ELR (cell line): ENCODE measurements at places on chromosomes 3 and 15.

GRCh38 chr15:70160803-70161565 is 63.3 kb upstream of the TLE3 start:
- no peak for DNase-seq

- peak; percentile 91 for DNase-seq
Observed at GRCh38 chr3:113231391-113231790, 20.0 kb downstream of the BOC start.

GRCh38 chr15:60903211-60903610 is 325.9 kb downstream of the RORA start:
- no peak for DNase-seq

- DNase-seq: no peak
Observed at GRCh38 chr3:189897406-189897805, 223.3 kb downstream of the P3H2 start.

DNA sequence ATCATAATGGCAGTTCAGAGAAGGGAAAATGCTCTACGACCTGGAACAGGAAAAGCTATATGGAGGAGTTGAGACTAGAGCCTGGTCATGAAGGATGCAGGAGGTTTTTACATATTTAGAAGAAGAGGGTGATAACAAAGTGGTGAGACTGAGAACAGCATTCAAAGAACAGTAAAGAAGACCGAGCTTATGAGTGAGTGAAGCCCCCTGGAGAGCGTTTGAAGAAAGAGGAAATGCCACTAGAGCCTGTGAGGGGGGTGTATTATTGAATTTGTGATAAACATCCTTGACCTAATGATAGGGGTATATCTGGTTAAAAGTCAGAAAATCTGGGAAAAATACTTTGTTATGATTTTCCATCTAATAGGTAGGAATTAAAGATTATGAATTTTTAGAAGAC is 4.2 kb downstream of the PARP9 start:
- no peak for DNase-seq

DNA sequence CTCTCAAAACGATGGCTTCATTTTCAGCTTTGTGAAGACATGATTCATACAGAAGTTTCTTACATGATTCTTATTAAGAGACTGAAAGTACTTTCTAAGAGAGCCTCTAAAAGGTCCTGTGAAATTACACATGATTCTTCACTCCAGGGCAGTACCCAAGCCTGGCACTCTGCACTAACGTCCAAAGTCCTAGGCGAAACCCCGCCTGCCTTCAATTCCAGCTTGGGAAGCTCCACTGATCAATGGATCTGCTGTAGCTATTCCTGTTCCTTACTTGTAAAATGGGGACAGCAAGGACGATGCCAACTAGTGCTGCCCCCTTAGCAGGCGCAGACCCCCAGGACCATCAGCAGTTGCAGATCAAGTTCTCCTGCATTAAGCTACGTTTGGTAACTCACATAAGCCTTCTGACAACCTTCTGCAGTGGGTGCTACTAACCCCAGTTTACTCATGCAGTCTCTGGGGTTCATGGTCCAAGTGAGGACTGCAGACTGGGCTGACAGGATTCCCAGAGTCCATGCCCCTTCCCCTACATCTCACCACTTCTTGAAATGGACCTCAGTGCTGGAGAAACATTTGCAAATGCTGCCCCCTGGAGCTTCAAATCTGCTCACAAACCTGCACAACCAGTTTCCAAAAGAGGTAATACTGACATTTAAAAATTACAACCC is 10.6 kb downstream of the CHCHD4 start:
- no peak for DNase-seq

DNA sequence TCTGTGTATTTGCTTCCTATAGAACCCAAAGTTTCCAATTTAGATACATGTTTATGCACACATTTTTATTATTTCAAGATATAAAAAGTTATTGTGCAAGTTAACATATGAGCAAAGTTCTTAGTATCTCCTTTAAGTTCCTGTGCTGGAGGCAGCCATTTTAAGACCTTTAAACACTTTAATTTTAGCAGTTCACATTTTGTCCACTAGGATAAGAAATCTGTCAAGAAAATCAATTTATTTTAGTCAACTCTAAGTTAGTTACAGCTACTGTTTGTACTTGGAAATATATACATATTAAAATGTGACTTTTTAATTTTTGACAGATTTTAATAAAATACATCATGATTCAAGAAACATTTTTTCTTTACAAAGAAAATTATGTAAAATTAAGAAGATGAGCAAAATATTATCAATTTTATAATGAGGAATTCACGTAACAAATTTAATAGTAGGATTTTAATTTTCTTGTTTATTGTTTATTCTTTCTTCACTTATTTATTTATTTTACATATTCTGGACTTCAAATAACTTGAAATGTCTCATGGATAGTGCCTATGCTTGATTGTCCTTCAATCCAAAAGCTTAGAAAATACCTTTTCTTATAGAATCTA is 402.6 kb upstream of the GBE1 start:
- peak; percentile 55 for DNase-seq

GRCh38 chr3:50248387-50248786 is 12.4 kb downstream of the GNAI2 start:
- DNase-seq: peak; percentile 66

DNA sequence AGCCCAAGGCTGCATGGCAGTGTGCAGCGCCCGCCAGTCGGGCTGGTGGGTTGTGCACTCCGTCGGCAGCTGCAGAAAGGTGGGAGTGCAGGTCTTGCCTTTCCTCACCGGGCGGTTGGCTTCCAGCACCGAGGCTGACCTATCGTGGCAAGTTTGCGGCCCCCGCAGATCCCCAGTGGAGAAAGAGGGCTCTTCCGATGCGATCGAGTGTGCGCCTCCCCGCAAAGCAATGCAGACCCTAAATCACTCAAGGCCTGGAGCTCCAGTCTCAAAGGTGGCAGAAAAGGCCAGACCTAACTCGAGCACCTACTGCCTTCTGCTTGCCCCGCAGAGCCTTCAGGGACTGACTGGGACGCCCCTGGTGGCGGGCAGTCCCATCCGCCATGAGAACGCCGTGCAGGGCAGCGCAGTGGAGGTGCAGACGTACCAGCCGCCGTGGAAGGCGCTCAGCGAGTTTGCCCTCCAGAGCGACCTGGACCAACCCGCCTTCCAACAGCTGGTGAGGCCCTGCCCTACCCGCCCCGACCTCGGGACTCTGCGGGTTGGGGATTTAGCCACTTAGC is 4.3 kb downstream of the ISL2 start:
- DNase-seq: peak; percentile 15

DNA sequence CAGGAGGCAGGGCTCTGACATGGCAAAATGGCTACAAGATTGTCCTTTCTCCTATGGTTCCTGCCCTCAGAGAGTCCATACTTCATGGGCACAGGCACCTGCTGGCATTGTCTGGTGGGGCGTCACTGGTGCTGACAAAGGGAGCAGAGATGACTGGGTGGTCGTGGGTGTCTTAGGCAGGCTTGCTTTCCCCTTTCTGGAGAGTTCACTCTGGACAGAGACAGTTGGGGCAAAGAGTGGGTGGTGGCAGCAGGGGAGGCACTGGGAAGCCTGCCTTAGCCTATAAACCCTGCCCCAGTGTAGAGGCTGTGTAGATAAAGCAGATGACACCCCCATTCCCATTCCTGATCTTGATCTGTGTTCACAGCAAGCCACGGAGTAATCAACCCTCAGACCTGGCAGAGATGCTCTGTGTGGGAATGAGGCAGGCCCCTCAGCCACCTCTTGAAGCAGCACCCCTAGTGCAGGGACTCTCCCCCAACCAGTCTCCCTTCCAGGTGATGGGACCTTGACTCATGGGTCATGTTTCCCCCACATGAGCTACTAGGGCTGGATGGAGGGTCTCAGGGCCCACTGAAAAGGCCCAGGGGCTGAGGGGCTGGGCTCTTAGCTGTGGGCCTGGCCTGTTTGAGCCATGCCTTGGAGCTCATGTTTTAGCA is 20.7 kb upstream of the DOCK3 start:
- no peak for DNase-seq

GRCh38 chr15:98381446-98381845 is 266.9 kb upstream of the IGF1R start:
- no peak for DNase-seq

DNA sequence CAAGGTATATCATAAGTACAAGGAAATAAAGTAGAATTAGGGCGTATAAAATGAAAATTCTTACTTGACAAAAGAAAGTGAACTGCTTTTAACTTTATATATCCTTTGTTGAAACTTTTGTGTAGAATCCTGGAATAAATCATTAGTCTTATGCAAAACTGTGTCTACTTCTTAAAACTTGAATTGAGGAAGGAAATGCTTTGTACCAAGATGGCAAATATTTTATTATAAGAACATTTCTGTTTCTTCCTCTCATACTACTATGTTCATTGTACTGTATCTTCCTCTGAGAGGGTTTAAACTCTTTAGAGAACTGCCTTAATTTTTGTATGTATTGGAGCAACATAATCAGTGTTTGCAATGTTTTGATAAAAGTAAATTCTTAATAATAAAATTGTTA is 42.0 kb downstream of the RASA2 start:
- DNase-seq: no peak

GRCh38 chr15:28962851-28963710 is 77.3 kb downstream of the APBA2 start:
- peak; percentile 48 for DNase-seq

- peak; percentile 98 for DNase-seq
Observed at GRCh38 chr3:9396632-9397331, 633 bp upstream of the SETD5 start.

- DNase-seq: no peak
Observed at GRCh38 chr3:55780913-55781312, 293.8 kb upstream of the WNT5A start.

DNA sequence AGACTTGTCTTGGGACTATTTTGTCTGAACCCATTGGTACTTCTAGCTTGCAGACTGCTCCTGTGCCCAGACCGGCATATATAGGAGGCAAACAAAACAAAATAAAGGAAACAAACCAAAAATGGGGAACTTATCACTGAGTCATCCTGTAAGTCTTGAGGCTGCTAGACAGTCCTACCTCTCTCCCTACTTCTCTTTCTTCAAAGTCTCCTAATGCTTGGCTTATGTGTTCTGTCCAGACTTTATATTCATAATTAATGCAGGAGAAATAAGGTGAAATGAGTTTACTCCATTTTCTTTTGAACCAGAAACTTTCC is 266.2 kb downstream of the ZNF385D start:
- DNase-seq: no peak

GRCh38 chr3:27792869-27793268 is 70.7 kb upstream of the EOMES start:
- DNase-seq: no peak

DNA sequence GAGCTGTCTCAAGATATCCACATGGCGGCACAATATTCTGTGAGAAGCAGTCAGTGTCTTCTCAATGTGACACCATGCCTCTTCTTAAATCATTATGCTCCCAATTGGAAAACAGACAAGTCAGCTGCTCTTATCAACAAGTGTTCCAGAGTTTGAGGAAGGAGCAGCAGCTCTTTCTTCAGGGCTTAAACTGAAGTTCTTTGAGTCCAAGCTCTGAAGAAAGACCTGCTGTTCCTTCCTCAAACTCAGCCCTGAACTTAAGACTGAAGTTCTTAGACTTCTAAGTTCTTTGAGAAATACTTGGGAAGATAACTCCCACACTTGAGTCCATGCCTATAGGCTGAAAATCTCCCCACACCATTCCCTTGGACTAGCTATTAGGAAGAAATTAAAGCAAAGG is 43.4 kb downstream of the NPTN start:
- DNase-seq: no peak

GRCh38 chr15:35376707-35377106 is 169.3 kb downstream of the DPH6 start:
- DNase-seq: no peak

- peak; percentile 94 for DNase-seq
Observed at GRCh38 chr3:43389388-43390254, 103.3 kb downstream of the SNRK start.

GRCh38 chr3:31196881-31197364 is 302.5 kb upstream of the GADL1 start:
- no peak for DNase-seq

DNA sequence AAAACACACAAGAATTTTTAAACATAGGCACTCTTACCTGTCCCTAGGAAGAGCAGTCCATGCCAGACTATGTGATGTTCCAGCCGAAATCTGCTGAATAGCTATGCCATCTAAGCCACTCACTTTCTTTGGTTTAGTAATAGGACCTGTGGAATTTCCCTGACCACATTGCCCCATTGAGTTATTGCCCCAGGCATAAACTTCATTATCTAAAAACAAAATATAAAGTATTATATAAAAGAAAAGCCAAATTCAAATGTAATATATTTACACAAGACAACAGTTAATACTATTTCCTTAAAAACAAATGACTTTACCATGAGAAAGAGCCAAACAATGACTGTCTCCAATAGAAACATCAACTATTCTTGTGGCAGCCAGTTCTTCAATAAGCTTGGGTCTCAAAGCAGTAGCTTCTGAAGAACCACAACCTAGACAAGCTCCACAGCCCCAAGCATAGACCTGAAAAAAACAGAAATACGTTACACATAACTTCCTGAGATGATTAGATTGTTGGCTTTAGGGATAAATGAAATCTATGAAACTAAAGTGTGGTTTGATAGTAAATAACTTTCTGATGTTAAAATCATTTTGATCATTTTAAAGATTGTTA is 84.3 kb downstream of the HERC1 start:
- DNase-seq: peak; percentile 15

DNA sequence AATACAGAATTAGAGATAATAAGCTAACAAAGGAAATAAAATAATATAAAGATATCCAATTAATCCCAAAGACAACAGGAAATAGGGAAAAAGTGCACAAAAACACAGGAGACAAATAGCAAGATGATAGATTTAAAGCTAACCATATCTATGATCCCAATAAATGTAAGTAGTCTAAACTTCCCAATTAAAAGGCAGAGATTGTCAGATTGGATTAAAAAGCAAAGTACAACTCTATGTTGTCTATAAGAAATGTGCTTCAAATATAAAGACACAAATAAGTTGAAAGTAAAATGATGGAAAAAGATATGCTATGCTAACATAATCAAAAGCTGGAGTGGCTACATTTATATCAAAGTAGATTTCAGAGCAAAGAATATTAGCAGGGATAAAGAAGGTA is 133.1 kb upstream of the ATP2B2 start:
- DNase-seq: no peak

GRCh38 chr3:49799761-49800160 is at the start of gene CDHR4:
Gene CDHR4 (minus strand): TSS chr3:49799873. CDS start chr3:49799812, 61 bp downstream.
- peak; percentile 63 for DNase-seq

DNA sequence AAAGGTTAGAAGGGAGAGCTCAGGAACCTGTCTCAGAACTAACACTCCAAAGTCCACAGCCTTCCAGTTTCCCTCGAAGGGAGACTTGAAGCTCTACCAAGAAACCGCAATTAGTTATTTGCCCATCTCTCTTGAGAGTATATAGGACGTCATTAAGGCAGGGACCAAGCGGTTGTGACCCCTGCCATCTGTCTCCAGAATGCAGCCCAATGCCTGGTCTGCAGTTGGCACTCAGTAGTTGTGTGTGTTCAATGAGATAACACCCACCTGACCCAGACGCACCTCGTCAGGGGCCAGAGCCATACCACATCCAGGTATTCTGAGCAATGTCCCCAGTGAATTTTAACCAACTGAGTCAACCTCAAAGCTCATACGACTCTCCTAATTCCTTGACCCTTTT is 251.0 kb downstream of the VPS13C start:
- no peak for DNase-seq
